ENCODE measurements at places on chromosomes 11 and 22.

GRCh38 chr11:71188886-71189767 lies 63.2 kb downstream of the SHANK2 start:
- no peak for DNase-seq

- DNase-seq: no peak
Measured at GRCh38 chr22:28250036-28250695, 331.1 kb upstream of the PITPNB start.

DNA sequence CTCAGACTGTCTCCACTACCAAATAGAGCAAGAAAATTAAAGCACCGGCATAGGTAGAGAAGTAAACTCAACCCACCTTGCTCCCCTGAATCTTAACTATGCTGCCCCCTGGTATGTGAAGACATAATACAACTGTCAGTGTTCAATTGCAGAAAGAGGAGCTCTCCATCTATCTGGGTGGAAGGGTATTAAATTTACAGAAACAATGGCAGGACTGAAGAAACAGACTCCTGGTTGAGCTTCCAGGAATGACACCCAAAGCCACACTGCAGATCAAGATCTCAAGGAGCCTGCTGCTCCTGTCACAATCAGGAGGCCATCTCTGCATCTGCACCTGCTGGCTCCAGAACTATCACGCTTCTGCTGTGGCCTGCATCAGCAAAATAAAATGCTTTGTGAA lies 132.1 kb upstream of the BMAL1 start:
- DNase-seq: no peak

DNA sequence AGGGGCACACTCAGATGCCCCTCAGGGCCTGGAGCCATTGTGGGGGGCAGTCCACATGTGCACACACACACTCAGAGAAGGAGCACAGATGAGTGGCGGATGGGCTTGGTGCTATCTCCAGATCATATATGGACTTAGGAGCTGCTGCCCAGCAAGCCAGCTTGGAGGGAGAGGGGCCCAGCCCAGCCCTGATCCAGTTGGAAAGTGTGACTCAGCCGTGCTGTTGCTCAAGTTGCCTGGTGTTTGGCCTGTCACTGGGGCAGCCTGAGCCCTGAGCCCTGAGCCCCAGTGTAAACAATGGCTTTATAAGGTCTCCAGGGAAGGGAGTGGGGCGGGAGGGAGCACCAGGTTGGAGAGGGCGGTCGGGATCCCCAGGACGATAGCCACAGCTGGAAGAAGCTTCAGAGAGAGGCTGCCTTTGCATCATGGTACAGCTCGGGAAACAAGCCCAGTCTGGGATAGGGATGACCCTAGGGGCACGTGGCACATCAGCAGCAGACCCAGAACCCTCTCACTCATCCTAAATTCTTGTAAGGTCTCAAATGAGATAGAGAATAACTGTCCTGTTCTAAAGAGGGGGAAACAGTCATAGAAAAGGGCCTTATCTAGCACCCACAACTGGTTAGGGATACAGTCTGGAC lies 4.8 kb downstream of the SELENOM start:
- DNase-seq: no peak

- no peak for DNase-seq
Measured at GRCh38 chr11:87368151-87368550, 330.4 kb downstream of the TMEM135 start.

GRCh38 chr11:113505046-113505445 lies 29.8 kb upstream of the DRD2 start:
- no peak for DNase-seq

- DNase-seq: no peak
Measured at GRCh38 chr22:48845356-48845936, 982.2 kb downstream of the BRD1 start.

GRCh38 chr22:38464992-38465672 lies 2.8 kb upstream of the KDELR3 start:
- no peak for DNase-seq
